DMS79 (cell line): ENCODE measurements at places on chromosomes 7 and 10.

GRCh38 chr10:74681917-74682627 lies 144.3 kb upstream of the KAT6B start:
- no peak for DNase-seq

- DNase-seq: peak; percentile 87
Observed at GRCh38 chr10:97849103-97849686, 448 bp upstream of the GOLGA7B start.

- no peak for DNase-seq
Observed at GRCh38 chr7:142327628-142328405, 70.0 kb upstream of the PRSS58 start.

DNA sequence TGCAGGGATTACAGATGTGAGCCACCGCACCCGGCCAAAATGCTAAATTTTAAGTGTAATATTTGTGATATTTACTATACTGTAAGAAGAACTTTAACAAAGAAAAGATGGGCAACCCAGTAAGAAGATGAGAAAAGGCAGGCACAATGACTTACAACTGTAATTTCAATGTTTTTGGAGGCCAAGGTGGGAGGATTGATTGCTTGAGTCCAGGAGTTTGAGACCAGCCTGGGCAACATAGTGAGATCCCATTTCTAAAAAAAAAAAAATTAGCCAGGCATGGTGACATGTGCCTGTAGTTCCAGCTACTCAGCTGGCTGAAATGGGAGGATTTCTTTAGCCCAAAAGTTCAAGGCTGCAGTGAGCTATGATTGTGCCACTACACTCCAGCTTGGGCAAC lies 11.7 kb upstream of the GATAD1 start:
- DNase-seq: no peak

- DNase-seq: no peak
Observed at GRCh38 chr10:72981882-72982529, 27.4 kb upstream of the PLA2G12B start.

DNA sequence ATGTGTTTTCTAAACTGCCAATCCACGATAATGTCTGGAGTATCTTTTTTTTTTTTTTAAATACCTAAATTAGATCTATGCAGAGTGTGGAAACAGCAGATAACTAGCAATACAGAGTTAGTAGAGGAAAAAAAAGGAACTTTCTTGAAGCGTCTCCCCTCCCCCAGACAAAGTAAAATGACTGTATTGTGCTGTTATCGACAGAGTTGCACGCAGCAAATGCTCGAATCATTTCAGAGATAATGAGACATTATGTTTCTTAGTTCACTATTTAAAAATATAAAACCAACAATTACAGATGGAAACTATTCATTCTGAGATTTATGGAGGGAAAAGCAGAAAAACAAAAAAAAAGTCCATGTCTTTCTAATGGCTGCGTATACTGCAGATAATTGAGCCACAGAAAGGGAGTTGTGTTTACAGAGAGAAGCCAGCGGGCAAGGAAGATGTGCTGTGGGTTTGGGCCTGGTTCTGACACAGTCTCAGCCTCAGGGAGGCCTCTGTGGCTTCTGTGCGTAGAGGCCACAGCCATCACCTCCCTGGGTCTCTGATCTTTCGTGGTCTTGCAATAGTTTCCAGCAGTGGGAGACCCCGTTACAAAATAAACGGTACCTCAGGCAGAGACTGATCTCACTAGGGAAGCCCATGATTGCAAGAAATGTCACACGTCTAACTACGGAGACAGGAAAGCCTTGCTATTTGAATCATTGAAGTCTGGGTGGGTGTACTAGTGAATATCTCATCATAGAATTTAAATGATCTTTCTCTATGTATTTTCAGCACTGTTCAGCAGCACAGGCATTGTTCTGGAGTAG lies 19.1 kb upstream of the KLF6 start:
- no peak for DNase-seq

GRCh38 chr10:42941295-42941644 lies 135.6 kb upstream of the RET start:
- DNase-seq: no peak

- no peak for DNase-seq
Observed at GRCh38 chr7:68384581-68384980, 1213.7 kb upstream of the AUTS2 start.

DNA sequence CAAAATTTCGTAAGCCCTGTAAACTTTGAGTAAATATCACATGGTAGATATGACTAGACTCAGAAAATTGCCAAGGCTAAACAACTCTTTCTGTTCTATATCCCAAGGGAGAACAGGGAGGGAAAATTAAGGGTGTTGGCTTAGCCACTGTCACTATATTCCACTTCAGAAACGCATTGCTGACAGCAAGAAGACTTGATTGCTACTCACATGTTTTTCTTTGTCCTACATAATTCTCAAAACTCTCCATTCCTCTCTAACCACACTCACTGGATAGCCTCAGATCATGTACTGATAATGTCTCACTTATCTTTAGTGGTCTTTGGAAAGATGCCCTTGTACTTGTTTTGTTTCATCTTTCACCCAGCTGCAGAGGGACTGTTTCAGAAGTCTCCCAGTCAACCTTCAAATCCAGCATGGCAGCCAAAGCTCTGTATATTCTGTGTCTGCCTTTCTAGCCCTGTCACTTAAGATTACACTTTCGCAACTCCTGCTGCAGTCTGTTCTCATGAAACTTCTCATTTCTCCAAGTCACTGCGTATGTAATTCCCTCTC lies 582.4 kb upstream of the FZD8 start:
- DNase-seq: no peak

GRCh38 chr10:61606959-61607907 lies 55.5 kb upstream of the CABCOCO1 start:
- DNase-seq: no peak

GRCh38 chr10:96491303-96491702 lies 22.4 kb downstream of the TLL2 start:
- DNase-seq: no peak

DNA sequence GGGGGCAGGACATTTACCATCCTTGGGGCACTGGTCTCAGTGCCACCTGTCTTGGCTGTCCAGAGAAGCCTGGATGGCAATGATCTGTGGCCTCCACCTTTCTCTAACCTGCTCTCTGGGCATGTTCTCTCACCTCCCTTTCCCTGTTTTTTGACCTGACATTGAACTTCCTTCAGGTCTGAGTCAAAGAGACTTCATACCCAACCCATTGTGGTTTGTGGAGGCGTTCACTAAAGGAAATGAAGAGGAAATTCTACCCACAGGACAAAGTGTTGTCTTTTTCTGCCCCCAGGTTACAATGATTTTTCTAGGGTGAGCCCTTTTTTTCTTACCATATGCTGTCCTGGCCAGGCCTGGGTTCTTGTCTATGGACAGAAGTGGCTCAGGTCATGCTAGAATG lies 76.6 kb downstream of the CYP26A1 start:
- DNase-seq: no peak

- DNase-seq: no peak
Observed at GRCh38 chr7:18458830-18459229, 36.7 kb upstream of the HDAC9 start.

- no peak for DNase-seq
Observed at GRCh38 chr10:62082271-62082656, 180.8 kb downstream of the ARID5B start.

GRCh38 chr7:5625938-5626337 lies 155.5 kb downstream of the RNF216 start:
- DNase-seq: no peak

GRCh38 chr10:121831777-121832176 lies 96.1 kb downstream of the ATE1 start:
- no peak for DNase-seq

GRCh38 chr7:78284945-78285344 lies 486.4 kb downstream of the PHTF2 start:
- no peak for DNase-seq

- DNase-seq: no peak
Observed at GRCh38 chr10:133422223-133422806, 2.1 kb downstream of the SPRN start.

DNA sequence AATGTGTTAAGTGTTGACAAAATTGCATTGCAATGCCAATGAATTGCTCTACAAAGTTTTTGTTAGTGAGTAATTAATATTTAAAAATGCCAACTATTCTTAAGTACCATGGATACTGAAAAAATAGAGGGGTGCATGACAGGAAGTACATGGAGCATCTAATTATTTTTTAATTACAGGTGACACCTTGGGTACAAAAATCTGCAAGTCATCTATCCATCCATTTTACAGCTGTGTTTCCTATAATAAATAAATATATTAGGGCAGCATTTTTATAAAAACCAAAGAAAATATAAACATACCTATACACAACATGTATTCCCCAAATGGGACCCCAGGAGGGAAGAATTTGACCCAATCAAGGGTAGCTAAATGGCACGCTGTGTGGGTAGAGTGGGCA lies 304.6 kb downstream of the XPNPEP1 start:
- no peak for DNase-seq

DNA sequence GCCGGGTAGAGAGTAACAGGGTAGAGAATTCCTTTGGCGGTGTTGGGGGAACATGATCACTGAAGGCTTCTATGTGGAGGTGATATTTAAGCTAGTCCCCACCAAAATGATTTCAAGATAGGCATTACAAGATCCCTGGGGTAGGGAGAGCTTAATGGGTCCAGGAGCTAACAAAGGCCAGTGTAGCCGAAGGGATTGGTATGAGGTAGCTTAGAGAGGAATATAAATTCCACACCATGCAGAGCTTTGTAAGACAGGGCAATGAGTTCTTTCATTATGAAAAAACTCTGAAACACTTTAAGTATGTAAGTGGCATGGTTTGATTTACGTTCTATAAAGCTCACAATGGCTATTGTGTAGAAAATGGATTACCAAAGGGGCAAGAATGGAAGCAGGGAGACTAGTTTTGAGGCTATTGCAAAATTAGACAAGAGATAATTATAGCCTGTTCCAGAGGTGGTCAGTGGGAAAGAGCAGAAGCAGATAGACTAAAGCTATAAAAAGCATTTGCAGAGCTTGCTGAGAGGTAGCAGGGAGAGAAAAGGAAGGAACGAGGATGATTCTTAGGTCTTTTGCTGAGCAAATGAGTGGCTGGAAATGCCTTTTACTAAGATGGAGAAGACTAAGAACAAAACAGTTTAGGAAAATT lies 119.7 kb upstream of the SLC25A13 start:
- no peak for DNase-seq

DNA sequence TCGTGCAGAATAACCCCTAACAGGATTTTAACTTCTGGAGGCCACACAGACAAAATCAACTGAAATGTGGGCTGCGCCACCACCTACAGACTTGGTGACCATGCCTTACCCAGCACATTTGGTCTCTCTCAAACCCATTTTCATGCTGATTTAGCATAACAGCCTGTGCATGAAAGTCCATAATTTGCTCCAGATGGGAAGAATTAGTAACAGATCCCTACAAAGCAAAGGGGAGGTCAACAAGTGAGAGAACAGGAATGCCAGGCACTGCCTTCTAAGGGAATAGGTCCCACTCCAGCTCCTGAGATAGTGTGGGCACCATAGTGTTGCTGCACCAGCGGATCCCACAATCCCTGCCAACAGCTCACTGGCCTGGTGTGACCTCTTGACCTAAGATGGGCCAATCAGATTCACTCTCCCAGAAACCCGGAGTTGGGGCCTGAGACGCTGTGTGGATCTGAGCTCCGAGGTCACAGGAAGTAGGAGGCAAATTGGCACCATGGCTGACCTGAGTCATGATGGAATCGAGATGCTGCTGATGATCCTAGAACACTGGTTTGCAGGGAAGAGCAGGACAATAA lies 32.4 kb downstream of the SLIT1 start:
- no peak for DNase-seq

- DNase-seq: no peak
Observed at GRCh38 chr7:116588225-116588624, 63.4 kb downstream of the CAV1 start.

GRCh38 chr7:79998363-79998762 lies 136.3 kb upstream of the GNAI1 start:
- DNase-seq: no peak

DNA sequence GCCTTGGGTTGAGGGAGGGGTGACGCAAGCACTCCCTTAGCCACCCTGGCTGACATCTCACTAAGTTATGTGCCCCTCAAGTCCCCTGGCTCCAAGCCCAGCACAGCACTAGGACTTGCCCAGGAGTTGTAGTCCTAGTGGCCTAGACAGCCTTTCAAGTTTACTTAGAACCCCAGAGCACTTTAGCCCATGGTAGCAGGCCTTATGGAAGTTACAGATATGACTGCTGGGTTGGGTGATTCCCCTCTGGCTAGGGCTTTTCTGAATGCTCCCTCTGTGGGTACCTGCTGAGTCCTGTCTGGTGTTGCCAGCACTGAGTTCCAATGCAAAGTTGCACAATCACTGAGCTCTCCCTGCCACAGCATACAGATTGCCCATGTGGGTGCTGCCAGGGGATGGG lies 83.2 kb downstream of the AHCYL2 start:
- no peak for DNase-seq

DNA sequence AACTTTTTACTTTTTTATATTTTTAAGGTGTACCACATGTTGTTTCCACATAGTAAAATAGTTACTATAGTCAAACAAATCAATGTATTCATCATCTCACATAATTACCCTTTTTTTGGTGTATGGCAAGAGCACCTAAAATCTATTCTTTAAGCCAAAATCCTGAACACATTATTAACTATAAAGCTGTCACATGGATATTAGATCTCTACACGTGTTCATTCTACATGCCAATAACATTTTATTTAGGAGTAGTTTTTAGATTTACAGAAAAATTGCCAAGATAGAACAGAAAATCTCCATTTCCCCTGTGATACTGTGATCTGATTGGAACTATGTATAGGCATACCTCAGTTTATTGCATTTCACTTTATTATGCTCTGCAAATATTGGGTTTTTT lies 137.1 kb downstream of the SH2D4B start:
- DNase-seq: no peak

- DNase-seq: no peak
Observed at GRCh38 chr10:94042001-94042833, 48.5 kb downstream of the PLCE1 start.

GRCh38 chr7:80781146-80781545 lies 137.7 kb downstream of the SEMA3C start:
- DNase-seq: no peak

- no peak for DNase-seq
Observed at GRCh38 chr7:69208276-69208675, 390.0 kb upstream of the AUTS2 start.

DNA sequence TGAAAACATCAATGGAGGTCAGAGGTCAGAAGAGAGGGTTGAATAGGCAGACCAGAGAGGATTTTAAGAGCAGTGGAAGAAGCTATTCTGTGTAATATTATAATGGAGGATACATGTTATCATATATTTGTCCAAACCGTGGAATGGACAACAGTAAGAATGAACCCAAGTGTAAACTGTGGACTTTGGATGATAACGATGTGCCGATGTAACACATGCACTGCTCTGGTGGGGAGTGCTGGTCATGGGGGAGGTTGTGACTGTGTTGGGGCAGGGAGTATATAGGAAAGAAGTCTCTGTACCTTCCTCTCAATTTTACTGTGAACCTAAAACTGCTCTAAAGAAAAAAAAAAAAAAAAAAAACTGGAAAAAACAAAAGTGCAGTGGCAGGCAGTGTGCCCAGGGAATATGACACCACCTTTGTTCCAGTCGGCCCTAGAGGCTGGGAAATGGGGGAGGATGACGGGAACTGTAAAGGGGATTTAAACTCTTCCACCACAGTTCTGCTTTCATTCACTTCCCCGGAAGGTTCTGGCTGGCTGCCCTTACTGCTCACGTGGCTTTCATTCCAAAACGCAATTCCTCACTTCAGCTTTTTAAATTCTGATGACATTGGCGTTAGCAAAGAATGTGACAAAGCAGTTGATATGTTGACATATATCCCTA lies 113.7 kb upstream of the ANKRD1 start:
- DNase-seq: peak; percentile 6
